Activated CD4-positive, alpha-beta T cell treated with anti-CD3 and anti-CD28 coated beads, Interleukin-2, amount 10 ng/mL, durations not matched to agents 7 days and 5 days (primary cell): ENCODE measurements at places on chromosomes 6 and 20. TPM values are rescaled to one million over a fixed set of nuclear protein-coding genes. Genes with fewer than 3 reads are reported as not detected.

Gene PNLDC1
- total RNA-seq = 0.17 TPM

Gene GJA10
- not detected for total RNA-seq

Gene ABHD16B
- total RNA-seq = not detected

Gene POLR1C
- total RNA-seq = 23.1 TPM

Gene LY86
- total RNA-seq = 12.2 TPM

Gene SNX21
- total RNA-seq = 0.72 TPM

Gene SLA2
- total RNA-seq = 92.7 TPM

Gene DEFB132
- total RNA-seq = not detected

Gene CDKAL1
- total RNA-seq = 23.5 TPM

Gene PSORS1C2
- not detected for total RNA-seq

Gene AURKA
- 73.6 TPM for total RNA-seq

Gene CRISP3
- not detected for total RNA-seq

Gene KIAA1586
- total RNA-seq = 15.4 TPM

Gene TUBB1
- not detected for total RNA-seq

Gene ENPP1
- 0.10 TPM for total RNA-seq

Gene SH3BGRL2
- total RNA-seq = 0.17 TPM

Gene TMEM14A
- total RNA-seq = 22.5 TPM

Gene OR2H2
- not detected for total RNA-seq

Gene DEFB119
- total RNA-seq = not detected

Gene TMEM200A
- total RNA-seq = 2.6 TPM

Gene GATA5
- total RNA-seq = not detected

Gene LIME1
- total RNA-seq = 253 TPM

Gene STMN3
- 54.4 TPM for total RNA-seq

Gene FRMD1
- not detected for total RNA-seq

Gene CEP162
- 11.5 TPM for total RNA-seq

Gene DHX35
- total RNA-seq = 8.8 TPM

Gene RNF39
- total RNA-seq = not detected

Gene SEMG1
- not detected for total RNA-seq

Gene DNAH8
- 0.10 TPM for total RNA-seq

Gene C20orf204
- total RNA-seq = 4.8 TPM

Gene OXT
- total RNA-seq = not detected

Gene SLC22A16
- not detected for total RNA-seq

Gene CST2
- not detected for total RNA-seq

Gene AGER
- 45.4 TPM for total RNA-seq

Gene HSPA1L
- 3.5 TPM for total RNA-seq

Gene KIF25
- not detected for total RNA-seq

Gene GRM4
- not detected for total RNA-seq

Gene RNF144B
- total RNA-seq = 1.3 TPM

Gene SRSF6
- total RNA-seq = 166 TPM

Gene GRM1
- not detected for total RNA-seq

Gene BTN1A1
- not detected for total RNA-seq

Gene TRIM15
- total RNA-seq = not detected

Gene CRISP2
- total RNA-seq = not detected

Gene TAP1
- total RNA-seq = 441 TPM
